NCI-H187 treated with DMSO at 0.1 percent for 48 hours (cell line): ENCODE measurements at places on chromosomes 2 and 18.

DNA sequence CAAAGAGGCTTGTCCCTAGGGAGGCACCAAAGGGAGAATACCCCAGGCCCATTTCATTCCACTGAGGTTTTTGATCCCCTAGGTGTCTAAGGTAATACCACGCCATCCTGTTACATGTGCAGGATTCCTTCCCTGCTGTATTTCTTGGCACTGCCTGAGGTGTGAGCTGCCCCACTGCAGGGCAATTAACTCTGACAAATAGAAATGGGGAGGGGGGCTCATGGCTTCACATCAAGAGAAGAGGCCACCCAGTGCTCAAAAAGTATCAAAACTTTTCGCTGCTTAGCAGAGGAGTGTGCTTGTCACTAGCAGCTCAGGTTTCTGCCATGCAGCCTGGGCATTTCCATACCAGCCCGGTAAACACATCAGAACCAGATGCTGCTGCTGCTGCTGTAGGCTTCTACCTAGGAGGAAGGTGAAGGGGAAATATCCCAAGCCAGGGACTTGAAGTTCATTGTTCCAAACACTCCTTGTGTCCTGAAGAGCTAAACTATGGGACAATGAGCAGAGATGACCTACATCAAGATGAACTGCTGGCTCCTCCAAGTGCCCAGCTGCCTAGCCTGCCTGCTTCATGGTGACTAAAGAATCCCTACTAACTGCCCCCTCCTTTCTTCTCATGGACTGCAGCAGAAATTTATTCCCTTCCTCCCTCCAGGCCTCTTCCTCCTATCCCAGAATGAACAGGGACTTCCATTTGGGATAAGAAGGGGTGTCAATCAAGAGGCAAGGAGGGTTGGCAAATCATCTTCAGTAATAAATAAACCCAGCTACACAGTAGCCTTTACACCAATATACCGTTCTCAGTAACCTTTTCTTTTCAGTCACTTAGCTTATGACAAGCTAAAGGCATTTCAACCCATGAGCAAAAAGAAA is 16.4 kb downstream of the POU3F3 start:
- no peak for DNase-seq

GRCh38 chr18:8854550-8854949 is 149.2 kb downstream of the MTCL1 start:
- no peak for DNase-seq

- DNase-seq = no peak
Observed at GRCh38 chr2:203185864-203186263, 53.0 kb upstream of the CYP20A1 start.

DNA sequence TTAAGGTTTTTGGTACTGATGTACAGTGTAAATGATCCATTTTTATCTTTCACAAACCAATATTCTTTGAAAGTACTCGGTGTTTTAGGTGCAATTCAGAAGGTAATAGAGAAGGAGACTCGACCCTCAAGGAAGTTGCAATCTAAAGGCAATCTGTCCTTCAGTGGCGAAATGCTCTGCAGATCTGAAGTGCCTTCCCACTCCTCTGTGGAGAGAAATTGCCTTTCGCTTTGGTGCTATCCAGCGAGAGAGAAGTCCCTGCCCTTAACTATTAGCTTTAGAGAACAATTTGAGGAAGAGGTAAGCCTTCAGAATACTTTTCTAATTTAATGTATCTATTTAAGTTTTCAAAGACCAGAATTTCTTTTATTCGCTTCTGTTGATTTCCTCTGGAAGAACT is 371.8 kb upstream of the FANCL start:
- no peak for DNase-seq

DNA sequence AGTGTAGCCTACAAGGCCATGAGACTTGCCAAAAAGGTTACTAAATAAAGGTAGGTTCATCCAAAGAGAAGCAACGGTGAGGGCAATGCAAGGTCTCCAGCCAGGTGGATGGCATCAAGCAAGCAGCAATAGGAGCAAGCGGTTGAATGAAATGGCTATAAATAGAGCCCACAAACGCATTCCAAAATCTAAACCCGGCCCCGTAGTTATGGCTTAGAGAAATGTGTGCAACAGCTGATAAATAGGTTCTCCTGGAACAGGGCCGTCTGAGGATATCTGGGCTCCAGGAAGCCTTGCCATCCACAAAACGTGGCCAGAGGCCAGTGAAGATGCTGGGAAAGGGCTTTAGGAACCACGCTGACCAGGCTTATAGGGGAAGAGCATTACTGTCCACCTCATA is 146.1 kb upstream of the PID1 start:
- DNase-seq = no peak

DNA sequence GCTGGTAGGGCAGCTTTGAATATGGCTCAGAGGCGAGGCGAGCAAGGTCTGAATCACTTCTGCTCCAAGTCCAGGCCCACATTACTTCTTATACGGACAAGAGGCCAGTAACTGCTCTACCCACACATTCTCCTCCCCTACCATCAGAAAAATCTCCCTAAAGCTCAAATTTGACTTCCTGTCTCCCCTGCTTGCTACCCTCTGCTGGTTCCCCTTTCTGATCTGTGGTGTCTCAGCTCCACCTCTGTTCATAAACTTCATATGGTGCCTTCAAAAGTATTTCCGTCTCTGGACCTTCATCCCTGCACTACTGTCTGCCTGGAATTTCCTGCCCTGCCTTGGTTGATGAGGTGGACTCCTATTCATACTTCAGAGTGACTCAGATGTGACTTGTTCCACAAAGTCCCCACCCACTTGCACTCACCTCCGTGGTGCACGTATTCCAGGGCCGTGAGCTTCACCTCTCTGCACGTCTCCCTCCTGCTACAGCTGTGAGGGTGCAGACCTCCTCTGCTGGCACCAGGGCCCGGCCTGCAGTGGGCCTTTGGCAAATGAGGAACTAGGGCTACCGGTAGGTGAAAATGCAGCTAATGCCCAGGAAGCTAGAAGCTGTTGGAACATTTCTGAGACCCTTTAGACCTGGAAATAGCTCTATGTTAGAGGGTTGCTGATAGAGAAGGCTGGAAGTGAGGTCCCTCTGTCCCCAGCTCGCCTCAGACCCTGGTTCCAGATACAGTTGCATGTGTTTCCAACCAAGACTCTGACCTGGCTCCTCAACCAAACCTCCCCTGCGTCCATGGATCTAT is 24.6 kb upstream of the KCMF1 start:
- no peak for DNase-seq

- DNase-seq = no peak
Observed at GRCh38 chr2:219676586-219676985, 49.2 kb downstream of the SLC4A3 start.

- DNase-seq = no peak
Observed at GRCh38 chr2:7309582-7309981, 392.4 kb downstream of the RNF144A start.

GRCh38 chr2:201858281-201859184 is 52.2 kb downstream of the CDK15 start:
- DNase-seq = no peak

GRCh38 chr2:241974851-241975592 is 105.5 kb downstream of the RTP5 start:
- DNase-seq = no peak

DNA sequence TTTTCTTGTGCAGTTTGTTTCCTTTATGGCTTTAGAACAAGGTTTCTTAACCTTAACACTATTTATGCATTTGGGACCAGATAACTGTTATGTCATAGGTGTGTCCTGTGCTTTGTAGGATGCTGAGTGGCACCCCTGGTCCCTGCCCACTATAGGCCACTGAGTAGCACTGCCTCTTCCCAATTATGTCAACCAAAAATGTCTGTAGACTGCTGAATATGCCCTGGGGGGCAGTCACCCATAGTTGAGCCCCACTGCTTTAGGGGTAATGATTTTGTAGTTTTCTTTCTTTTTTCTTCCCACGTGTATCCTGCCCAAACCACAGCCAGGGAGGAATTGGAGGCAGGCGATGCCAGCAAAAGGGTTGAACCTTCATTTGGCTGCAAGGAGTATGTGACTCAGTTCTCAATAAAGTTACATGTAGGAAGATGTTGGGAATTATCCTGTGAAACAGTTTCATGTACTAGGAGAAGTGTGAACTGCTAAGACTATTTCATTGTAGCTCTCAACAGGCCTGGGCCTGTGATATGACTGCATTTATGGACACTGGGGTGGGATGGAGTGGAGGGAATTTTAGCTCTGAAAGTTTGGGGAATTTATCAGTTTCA is 65.7 kb downstream of the FMNL2 start:
- no peak for DNase-seq

DNA sequence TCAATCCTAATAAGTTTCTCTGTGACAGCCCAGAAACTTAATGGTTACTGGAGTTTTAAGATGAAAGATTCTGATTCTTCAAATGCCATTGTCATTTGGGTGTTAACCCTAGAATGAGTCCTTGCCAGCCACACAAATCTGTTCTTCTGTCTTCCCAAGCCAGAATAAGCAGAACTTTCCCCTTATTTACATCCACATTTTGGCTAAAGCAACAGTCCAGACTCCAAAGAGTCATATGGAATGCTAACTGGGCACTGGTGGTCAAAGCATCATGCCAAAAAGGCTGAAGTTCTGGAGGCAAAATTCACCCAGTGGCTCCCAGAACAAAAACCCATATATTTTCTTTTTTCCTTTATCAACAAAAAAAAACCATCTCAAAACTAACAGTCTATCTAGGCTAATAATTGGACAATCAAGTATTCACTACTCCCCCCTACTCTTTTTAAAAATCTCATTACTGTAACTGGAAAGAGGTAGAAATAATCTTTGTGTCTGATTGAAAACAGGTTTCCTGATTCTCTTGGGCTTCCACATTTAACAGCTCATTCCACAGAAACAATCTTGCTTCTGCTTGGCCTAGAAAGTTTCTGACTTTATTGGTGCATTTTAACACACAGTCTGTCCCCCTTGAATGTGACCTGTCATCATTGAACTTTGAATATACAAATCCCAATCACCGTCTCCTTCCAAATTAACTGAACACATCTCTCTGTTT is 89.6 kb upstream of the SETBP1 start:
- DNase-seq = no peak

GRCh38 chr2:71936076-71937030 is 211.3 kb downstream of the CYP26B1 start:
- no peak for DNase-seq

- no peak for DNase-seq
Observed at GRCh38 chr18:32081881-32082280, 9.8 kb upstream of the RNF138 start.

DNA sequence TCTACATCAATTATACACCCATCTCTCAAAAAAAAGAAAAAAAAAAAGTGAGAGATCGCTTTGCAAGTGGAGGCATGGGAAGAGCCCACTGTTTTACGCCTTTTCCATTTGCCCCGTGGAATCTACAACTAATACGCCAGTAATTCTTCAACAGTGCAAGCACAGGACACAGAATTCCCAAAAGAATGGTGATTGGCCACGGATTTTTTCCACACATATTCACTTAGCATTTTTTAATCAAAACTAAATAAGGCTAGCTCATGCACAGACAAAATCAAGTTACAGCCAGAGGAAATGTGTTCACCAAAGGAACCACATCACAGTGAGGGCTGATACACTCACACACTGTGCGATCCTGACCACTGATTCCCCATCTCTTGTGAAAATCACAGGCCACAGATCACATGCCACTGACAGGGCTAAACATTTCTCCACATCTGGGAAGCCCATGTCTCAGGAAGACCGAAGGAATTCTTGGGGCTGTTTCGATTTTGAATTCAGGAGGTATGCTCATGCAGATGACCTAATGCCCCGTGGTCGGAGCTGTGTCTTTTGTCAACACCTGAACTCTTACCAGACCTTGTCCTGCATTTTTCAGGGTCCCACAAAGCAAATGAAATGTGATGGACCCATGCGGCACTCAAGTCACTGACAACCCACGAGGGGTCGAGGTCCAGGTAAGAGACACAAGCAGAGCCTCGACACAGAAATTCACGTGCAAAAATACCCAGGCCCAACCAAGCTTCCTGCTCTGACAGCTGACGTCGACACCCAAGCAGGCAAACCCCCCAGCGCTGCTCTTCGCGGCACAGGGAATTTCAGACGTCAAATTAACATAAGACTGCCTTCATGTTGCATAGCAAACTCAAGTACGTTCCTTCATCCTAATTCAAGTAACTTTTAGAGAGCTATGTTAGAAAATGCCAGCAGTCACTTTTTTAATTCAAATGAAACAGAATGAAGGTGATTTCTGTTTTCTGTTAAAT is 69.6 kb downstream of the ZNF516 start:
- DNase-seq = no peak

DNA sequence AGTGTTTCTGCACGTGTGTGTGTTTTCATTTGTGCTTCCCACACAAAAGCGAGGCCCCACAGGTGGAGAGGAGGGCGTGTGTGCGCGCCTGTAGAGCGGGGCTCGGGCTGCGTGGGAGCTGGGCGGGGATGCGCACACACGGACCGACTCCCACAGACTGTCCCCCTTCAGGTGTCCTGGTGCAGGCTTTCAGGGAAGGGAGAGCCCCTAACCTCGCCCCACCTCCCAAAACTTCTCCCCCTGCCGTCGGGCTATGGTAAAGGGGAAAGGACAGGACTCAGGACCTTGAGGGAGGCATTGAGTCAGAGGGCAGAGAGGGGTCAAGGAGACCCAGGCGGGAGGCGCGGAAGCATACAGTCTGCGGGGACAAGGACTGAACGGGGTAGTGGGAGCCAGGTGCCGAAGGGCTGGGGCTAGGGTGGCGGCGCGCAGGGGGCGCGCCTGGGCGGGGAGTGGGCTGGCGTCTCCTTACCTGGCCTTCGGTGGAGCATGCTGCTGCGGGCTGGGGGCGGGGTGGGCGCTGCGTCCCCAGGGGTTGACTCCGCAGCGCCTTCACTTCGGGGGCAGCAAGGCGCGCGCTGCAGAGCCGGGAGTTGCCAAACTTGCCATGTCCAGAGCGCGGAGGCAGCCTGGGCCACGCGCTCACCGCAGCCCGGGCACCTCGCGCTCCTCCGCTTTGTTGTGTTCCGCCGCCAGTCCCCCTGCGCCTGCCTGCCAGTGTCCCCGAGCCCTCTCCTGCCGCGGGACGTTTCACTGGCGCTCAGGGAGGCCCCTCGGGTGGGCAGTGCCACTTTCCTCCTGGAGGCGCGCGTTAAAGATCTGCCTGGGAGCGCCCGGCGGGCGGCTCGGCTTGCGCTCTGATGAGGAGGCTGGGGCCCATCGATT is 302.0 kb downstream of the NCKAP5 start:
- DNase-seq = no peak

GRCh38 chr2:208179028-208179609 is 10.7 kb downstream of the C2orf80 start:
- no peak for DNase-seq

DNA sequence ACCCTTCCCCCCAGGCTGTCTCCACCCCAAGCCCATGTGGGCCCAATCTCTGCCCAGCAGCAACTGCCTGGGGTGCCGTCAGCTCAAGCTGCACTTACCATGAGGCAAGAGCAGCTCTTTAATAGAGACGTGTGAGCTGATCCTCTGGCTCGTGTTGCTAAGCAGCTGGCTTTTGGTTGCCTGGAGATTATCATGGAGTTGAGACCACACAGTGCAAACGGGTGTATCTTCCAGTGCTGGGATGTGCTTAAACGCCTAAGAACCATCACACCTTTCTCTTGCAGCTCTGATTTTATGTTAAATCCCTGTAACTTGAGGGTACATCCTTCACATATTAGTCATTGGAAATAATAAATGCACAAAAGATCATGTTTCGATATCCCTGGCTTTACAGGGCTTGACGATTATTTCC is 271.1 kb downstream of the PRKCE start:
- peak; percentile 79 for DNase-seq

- DNase-seq = no peak
Observed at GRCh38 chr2:125701070-125701469, 954.9 kb upstream of the GYPC start.

GRCh38 chr2:19751631-19752030 is 150.2 kb downstream of the TTC32 start:
- no peak for DNase-seq

GRCh38 chr2:104056451-104056850 is 797.5 kb upstream of the POU3F3 start:
- DNase-seq = no peak
